ENCODE measurements at places on chromosomes 2 and 18.

DNA sequence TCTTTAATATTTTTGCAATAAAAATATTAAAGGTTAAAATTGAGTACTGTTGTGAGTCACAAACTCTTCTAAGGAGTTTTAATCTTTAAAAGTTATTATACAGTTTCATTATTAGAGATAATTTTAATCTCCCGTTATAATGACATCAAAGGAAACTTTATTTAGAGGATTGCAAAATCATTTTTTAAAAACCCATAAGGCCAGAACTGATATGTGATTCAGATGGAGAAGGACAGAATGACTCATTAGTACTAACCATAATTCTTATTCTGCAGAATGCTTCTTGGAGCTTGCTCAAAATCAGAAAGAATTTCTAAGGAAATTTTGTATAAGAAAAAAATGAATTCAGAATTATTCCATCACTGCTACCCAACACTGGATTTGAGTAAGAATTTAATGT is 12.5 kb upstream of the HNRNPLL start:
- no peak for DNase-seq

DNA sequence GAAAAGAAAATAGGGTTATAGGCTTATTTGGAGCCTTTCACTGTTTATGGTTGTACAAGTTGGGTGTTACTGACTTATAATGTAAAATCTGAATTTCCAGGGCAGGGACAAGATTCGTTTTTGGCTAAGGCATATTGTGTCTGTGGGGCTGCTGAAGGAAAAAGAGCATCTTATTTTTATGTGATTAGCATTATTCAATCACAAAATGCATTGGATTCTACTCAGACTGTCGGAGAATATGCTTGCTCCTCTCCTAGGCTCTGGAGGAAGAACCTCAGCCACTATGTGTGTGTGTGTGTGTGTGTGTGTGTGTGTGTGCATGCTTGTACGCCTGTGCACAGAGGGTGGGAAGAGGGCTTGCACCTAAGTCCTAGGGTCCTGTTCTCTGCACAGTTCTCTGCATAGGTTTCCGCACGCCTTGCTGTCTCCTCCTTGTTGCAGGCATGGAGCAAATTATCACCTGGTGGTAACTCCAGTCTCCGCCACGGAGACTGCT is 44.3 kb downstream of the AGAP1 start:
- DNase-seq = no peak

- no peak for DNase-seq
Observed at GRCh38 chr18:32966141-32966540, 193.3 kb upstream of the KLHL14 start.

GRCh38 chr18:35971661-35972196 is 750 bp upstream of the RMP24 start:
- no peak for DNase-seq

- DNase-seq = no peak
Observed at GRCh38 chr18:74901362-74902146, 303.9 kb downstream of the ZNF407 start.

- DNase-seq = no peak
Observed at GRCh38 chr2:40384714-40385113, 67.2 kb downstream of the SLC8A1 start.

GRCh38 chr2:231530099-231531011 is at the start of gene NMUR1:
Gene NMUR1 (minus strand): TSS chr2:231530445. CDS start chr2:231530361, 84 bp downstream.
- peak; percentile 54 for DNase-seq

GRCh38 chr2:211455216-211455841 is 898.9 kb downstream of the CPS1 start:
- DNase-seq = no peak
